ENCODE measurements at places on chromosomes 11 and 22.
A peak's percentile ranks its signal among the peaks of the same experiment; 100 is the strongest.

- DNase-seq = no peak
Observed at GRCh38 chr22:16974298-16975084, 33.5 kb downstream of the GAB4 start.

DNA sequence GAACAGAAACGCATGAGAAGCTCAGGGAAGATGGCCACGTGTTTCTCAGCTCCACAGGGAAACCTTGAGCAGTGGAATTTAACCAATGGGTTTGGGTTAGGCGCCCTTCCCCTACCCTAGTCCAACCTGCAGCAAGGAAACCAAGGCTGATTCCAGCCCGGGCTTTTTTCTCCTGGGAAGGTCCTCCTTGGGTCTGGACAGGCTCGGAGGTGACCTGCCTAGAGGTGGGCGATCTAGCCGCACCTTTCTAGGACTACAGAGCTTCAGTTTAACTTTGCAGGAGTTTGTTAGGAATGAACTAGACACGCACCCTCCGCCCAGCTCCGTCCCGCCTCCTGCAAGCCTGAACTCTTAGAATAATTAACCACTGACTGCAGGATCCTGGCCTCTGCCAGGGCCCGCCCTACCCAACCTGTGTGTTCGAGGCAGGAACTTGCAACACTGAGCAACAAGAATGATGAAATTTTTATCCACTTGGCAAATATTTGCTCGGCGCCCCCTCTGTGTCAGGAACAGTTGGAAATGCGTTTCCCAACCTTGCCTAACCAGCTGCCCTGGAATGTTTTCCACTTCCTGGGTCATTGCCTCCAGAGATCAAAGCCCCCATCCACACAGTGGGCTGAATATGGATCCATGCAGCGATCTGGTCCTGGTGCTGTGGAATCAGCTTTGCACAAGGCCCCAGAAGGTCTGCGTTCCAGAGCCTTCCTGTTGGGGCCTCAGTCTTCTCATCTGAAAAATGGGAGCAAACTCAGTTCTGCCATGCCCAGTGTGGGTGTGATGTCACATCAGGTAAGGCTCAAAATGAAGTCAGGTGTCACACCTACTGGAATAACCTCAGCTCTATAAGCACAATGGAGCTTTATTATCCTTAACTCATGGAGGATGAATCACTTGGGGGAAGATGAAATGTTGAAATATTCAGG is 13.3 kb downstream of the MPST start:
- no peak for DNase-seq

DNA sequence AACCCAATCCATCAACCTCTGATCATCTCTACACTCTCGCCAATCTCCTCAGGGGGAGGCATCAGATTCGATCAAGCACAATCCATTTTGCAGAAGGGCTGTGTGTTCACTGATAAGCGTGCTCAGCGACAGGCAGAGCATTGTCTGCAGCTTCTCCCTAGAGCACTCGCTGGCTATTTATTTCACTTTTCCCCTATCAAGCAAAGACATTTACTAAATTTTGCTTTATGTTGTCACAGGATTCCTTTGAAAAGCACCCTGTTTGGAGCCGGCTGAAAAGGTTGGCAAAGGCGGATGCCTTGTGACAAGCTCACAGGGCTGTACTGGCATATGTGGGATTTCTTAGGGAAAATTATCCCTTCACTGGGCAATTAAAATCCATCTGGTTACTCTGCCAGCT is 1381.5 kb upstream of the TENM4 start:
- no peak for DNase-seq

DNA sequence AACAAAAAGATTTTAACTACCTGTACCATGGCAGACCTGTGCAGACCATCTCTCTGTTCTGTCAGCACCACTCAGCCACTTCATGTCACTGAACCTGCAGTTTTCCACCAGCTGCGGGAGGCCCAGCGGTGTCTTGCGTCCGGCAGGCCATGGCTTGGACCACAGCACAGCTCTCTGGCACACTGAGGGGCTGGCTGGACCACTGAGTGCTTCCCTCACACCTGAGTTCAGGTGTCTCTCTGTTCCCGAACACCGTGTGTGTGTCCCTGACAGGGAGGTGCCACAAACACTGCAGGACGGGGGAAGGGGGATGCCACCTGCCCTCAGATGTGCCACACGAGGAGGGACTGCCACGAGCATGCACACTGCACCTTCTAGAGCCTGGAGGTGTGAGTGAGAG is 17.7 kb downstream of the MOV10L1 start:
- DNase-seq = no peak

DNA sequence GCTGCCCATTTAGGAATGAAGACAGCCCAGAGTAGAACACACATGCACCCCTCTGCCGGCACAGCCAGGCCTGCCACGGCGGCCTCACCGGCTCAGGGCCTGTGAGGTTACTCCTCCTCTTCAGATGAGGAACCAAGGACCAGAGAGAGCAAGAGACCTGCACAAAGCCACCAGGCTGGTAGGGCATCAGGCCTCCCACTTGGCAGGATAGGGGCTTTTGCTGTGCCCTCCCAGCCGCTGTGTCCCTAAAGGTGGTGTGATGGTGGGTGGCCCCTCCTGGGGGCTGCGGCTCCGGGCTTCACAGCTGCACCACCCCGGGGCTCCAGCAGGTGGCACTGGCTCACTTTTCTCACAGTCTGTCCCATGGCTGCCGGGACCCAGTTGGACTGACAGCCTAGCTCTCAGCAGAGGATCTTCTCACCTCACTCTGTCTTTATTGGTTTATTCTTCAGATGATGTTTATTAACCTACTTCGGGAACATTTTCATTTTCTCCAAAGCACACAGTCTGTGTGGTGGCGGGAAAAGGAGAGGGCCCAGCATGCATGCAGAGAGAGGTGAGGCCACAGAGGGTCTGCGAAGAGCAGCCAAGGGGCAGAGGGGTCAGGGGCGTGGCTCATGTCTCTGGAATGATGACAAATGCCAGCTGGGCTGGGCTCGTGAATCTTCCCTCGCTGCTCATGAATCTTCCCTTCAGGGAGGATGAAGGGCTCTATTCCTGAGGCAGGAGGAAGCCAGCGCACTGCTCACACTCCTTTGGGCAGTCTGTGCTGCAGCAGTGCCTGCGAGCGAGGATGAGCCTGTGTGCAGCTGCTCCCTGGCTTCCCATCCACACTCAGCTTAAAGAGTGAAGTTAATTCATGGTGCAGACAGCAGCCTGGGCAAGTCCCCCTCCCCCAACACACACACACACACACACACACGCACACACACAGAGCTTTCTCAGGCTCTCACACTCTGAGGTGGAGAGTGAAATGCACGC is 101.1 kb upstream of the PITPNB start:
- peak; percentile 54 for DNase-seq

GRCh38 chr22:49208004-49208402 is 619.7 kb downstream of the BRD1 start:
- DNase-seq = no peak

- no peak for DNase-seq
Observed at GRCh38 chr11:76269661-76270261, 63.5 kb upstream of the WNT11 start.

GRCh38 chr11:117731722-117732290 is 65.2 kb downstream of the DSCAML1 start:
- no peak for DNase-seq

- DNase-seq = no peak
Observed at GRCh38 chr22:38943201-38943600, 14.2 kb upstream of the APOBEC3A start.

GRCh38 chr11:42571878-42572610 is 739.8 kb upstream of the API5 start:
- no peak for DNase-seq

Measured in stimulated activated CD8-positive, alpha-beta memory T cell treated with anti-CD3 and anti-CD28 coated beads, Interleukin-7, amount 100 ng/mL, for 24 hours (primary cell).